ENCODE measurements at places on chromosomes 6 and 20.

- DNase-seq: no peak
Measured at GRCh38 chr20:53622247-53623133, 28.9 kb upstream of the ZNF217 start.

GRCh38 chr6:25138233-25138933 is 140.8 kb upstream of the CARMIL1 start:
- DNase-seq: peak; percentile 43

DNA sequence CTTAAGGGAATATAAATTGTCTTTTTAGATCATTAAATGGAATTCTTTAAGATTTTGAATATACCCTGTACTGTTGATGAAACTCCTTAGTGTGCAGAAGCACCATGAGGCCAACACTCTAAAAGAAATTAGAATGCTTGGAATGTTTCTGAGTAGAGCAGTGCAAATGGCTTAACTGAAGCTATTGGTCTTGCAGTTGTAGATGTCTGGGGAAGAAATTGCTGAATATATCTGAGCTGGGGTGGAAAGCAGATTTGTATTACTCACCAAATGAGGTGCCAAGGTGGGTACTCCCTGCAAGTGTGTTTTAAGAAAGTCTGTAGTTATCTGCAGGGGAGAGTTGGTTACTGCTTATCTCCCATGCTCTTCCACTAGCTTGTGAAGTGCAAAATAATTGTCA is 119.0 kb downstream of the ADGRG6 start:
- DNase-seq: no peak

GRCh38 chr6:109695468-109695867 is 4.4 kb downstream of the FIG4 start:
- no peak for DNase-seq

- DNase-seq: no peak
Measured at GRCh38 chr20:3658019-3658715, 5.0 kb downstream of the GFRA4 start.

GRCh38 chr6:134480593-134480992 is 162.7 kb upstream of the SGK1 start:
- DNase-seq: no peak

DNA sequence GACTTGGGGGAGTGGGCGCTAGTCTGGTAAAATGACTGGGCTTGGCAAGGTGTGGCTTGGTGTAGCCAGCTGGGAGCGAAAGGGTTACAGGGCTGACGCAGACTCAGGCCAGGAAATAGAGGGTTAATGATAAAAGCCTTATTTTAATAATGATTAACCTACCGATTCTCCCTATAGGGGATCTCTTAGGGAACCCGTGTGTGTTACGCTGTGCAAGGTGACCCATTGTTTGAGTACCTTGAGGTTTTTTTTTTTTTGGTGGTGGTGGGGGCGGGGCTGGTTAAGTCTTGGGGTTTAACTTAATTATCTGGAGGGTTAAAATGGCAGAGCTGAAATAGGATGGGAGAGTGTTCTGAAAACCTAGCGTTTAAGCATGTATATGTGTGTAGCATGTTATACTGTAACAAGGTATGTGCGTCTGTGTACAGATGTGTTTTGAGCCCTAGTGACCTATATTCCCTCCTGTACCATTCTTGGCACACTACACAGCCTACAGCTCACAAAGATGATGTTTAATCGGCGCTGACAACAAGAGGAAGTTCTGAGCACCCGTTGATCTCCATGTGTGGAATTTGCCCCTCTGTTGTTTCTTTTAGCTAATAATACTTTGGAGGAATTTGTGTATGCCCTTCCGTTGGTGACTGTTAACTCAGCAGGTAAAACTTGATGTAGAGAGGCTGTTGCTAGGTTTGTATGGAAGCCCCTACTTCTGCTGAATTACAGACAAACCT is 1.3 kb downstream of the CARMIL1 start:
- DNase-seq: no peak

DNA sequence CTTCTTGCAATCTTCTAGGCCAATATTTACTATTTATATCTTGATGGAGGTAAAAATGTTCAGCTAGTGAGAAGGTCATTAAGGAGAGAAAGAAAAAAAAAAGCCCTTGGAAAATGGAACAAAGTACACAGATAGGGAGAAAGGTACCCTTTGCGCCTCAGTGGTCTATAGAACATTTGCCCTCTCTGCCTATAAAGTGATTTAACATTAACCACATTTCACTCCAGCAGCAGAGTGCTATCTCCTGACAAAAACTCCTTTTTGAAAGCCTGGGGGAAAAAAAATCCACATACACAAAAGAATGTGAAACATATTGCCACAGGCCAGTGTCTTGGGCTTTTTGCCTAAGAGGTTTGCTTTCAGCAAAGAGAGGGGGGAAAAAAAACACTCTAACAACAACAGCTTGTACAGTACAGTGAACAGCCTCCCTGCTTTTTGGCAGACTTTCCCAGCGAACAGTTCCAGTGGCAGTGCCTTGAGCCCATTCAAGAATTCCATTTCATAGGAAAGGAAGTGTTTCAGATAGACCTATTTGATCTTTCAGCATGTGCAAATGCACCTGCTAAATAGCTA is 695 bp downstream of the ARHGAP18 start:
- no peak for DNase-seq

- no peak for DNase-seq
Measured at GRCh38 chr6:135411339-135411738, 86.2 kb downstream of the AHI1 start.

DNA sequence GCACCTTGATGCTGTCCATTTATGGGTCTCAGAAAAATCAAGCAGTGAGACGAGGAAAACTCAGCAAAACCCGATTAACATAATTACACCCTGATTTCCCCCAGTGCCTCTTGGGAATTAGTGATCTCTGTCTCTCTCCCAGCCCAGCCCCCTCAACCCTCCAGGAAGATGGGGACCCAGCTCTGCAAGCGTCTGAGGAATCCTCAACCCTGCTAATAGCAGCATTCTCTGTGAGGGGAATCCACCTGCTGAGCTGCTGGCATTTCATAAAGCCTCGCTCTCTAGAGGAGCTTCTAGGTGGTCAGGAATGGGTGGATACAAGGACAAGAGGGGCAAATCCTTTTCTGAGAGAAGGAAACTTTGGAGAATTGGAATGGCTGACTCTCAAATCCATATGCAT is 13.9 kb downstream of the NR2E1 start:
- DNase-seq: no peak

DNA sequence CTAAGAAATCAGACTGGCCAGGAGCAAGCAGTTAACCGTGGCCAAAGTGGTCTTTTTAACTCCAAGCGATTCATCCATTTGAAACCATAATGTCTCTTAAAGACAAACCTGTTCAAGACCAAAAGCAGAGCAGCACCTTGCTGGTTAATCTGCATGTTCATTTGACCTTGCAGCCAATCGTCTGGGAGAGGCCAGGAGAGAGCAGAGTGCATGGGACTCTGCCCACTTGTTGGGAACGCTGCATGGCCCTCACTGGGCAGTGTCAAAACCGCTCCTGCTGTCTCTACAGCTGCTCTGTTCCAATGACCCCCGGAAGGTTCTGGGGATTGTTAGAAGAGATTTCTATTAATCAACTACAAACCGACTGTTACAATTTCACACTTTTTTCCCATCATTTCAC is 79.6 kb downstream of the OLIG3 start:
- no peak for DNase-seq

DNA sequence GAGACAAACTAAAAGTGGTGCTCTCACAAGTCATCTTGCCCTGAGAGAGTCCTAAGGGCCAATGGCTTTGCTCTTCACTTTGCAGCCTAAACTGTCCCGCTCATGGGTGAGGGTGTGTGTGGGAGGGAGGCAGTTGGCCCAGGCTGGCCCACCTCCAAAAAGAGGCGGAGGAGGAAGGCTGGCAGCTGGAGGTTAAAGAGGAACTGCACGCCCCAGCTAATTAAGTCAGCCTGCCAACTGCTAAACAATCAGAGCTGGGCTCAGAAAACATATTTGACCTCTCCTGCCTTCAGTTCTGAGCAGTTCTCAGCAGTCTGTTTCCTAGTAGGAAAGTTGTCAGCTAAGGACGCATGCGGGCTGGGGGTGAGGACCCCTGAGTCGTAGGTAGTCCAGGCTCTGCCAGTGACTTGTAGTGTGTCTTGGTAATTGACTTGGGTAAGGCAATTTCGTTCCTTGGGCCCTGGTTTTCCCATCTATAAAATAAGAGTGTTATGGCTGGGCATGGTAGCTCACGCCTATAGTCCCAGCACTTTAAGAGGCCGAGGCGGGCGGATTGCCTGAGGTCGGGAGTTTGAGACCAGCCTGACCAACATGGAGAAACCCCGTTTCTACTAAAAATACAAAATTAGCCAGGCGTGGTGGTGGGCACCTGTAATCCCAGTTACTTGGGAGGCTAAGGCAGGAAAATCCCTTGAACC is 17.0 kb downstream of the GSS start:
- DNase-seq: no peak

DNA sequence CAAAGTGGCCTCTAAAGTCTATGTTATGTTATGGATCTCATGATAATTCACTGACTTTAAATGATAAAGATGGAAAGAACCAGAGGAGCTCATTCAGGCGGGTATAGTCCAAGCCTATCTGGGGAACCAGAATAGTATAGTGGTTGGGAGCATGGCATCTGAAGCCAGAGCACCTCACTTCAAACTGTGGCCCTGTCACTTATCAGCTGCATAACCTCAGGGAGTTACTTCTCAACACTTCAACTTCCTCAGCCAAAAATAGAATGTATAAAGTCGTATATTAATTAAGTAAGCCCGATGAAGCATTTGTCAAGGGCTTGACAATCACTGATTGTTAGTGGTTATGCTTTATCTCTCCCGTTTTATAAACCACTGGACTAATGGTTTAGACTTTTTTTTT is 112.7 kb downstream of the RTN4IP1 start:
- DNase-seq: no peak

DNA sequence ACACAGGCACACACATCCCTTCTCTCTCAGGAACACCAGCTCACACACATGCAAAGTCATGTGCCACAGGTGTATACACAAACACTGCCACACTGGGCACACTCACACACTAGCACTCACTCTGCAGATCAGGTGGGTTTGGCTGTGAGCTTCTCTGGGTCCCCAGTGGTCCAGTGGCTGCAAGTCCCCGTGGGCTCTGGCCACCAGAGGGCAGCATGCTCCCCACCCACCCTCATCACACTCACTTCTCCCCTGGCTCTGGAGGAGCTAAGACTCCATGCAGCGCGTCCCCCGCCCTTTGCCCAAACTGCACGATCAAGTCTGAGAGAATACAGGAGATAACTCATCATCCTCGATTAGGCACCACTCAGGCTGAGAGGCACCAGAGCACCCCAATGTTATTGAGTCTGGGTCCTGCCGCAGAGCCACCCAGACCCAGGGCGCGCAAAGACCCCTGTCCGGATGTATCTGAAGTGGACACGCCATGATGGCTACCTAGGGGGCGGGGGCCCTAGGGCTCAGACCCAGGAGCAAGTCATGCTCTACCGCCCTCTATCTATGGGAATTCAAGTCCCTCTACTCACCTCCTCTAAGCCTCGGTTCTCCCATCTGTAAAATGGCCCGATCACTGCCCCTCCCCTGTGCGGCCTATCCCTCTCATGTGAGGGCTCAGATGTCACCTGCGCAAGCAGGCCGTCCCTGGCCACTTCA is 90.5 kb downstream of the GRM4 start:
- peak; percentile 41 for DNase-seq

- DNase-seq: no peak
Measured at GRCh38 chr6:77038807-77039206, 424.5 kb downstream of the HTR1B start.

- DNase-seq: no peak
Measured at GRCh38 chr6:139754898-139755775, 380.7 kb upstream of the CITED2 start.

DNA sequence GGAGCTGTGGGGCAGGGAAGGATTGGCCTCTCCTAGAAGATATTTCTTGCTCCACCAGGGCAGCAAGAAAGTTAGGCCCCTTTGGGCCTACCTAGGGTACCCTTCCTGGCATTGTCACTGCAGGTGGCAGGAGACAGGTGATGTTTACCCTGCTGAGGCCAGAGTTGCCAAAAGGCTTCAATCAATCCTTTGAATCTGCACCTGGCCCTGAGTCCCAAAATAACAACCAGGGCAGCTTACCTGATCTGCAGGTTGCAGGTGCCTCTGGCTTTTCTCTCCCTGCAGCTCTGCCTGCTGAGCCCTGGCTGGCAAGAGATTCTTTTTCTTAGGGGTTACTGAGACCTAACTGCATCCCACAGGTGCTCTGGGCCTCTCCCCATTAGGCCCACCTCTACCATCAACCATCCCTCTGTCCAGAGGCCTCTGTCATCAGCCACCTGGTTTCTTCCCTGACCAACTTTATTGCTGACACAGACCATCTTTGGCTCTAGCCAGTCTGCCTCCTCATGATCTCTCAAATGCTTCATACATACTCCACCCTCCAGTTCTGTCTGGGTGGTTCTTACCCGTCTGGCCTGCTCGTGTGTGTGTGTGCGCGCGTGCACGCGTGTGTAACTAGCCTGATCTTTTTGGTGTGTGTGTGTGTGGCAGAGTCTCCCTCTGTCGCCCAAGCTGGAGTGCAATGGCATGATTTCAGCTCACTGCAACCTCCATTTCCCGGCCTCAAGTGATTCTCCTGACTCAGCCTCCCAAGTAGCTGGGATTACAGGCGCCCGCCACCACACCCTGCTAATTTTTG is 13.7 kb downstream of the BCL2L1 start:
- DNase-seq: no peak

GRCh38 chr20:4567170-4567569 is 154.5 kb upstream of the PRND start:
- no peak for DNase-seq

DNA sequence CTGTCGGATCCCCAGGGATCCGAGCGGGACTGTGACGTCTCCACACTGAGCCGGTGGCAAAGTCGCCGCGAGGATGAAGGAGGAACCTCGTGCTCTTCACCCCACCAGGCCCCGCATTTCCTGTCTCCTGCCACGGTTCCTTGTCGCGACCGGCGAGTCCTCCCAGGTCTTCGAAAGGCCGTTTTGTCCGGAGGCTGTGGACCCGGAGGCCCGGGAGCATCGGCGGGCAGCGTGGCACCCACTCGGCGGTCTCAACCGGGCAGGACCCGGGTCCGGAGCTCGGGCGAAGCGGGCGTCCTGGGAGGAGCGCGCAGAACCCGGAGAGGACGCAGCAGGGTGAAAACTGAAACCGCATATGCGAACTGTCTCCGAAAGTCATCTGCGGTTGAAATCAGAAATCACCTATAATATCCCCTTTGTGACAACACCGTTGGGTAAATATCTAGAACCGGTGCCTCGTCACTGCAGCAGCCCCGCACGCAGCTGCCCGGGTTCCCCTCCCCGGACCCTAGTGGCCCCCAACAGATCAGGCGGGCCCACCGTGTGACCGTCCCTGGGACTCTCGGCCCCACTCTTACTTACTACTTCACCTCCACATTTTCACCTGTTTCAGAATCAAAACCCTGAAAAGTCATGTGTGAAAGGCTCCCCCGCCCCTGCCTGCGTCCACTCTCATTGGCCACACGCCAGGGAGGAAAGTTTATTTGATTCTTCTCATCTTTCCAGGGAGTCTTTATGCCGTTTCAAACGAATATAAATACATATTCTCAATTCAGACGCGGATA is 3.1 kb upstream of the ULBP2 start:
- DNase-seq: no peak

GRCh38 chr6:54083287-54083686 is 28.0 kb upstream of the MLIP start:
- no peak for DNase-seq

- no peak for DNase-seq
Measured at GRCh38 chr20:31977080-31977479, 9.1 kb downstream of the XKR7 start.
